NCI-H2081 treated with DMSO at 0.1 percent for 48 hours (cell line): ENCODE measurements at places on chromosomes 1 and 21.

- no peak for DNase-seq
Observed at GRCh38 chr1:110476028-110476765, 25.2 kb downstream of the PROK1 start.

DNA sequence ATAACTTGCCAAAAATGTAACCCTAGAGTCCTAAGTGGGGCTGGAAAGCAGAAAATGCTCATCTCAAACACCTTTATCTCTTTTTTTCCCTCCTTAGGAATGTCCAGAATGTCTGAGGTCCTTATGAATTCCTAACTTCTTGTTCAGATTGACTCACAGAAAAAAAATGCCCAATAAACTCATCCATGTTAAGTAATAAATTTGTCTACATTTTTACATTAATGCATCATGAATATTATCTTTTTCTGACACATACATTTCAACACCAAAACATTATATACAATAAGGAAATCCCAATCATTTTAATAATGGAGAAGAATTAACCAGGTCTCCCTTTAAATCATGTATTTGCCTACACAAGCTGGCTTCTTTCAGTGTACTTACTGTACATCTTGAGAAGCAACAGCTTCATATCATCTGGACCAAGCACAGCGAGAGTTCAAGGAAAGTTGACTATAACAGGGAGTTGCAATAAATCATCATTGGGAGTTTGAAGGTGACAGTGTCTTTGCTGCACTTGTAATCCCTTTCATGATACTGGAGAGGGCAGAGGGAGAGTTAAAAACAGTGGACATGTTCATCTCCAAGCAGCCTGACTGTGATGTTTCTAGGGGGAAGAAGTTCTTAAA lies 565.2 kb downstream of the LTN1 start:
- DNase-seq, result no peak

DNA sequence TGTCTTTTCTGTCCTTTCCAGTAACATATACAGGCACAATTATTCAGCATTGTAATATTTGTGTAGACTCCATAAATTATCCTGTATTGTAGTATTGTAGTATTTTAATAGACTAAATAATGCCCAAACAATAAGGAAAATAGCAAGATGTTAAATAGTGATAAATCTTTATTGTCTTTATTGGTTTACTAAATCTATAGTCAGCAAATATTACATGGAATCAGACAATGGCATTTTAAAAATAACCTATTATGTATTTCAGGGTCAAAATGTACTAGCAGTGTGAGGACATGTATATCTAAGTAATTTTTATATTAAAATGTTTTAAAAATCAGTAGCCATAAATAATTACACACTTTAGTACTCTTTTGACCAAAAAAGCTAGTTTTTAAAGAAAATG lies 202.3 kb downstream of the GREM2 start:
- no peak for DNase-seq

- DNase-seq, result no peak
Observed at GRCh38 chr1:190747704-190748103, 270.0 kb upstream of the BRINP3 start.

GRCh38 chr1:161930064-161930463 lies 93.6 kb downstream of the OLFML2B start:
- no peak for DNase-seq

GRCh38 chr1:172663732-172664131 lies 4.8 kb downstream of the FASLG start:
- DNase-seq, result no peak
